Suprapubic skin (tissue), 4 donors: ENCODE measurements at places on chromosomes 3 and 15.

- DNase-seq: no peak
Measured at GRCh38 chr3:124669470-124669869, 60.8 kb upstream of the UMPS start.

GRCh38 chr15:67824976-67825880 is at the start of gene SKOR1:
SKOR1 (plus strand) TSS chr15:67825509; CDS start chr15:67825603, 94 bp downstream.
- no peak for DNase-seq

DNA sequence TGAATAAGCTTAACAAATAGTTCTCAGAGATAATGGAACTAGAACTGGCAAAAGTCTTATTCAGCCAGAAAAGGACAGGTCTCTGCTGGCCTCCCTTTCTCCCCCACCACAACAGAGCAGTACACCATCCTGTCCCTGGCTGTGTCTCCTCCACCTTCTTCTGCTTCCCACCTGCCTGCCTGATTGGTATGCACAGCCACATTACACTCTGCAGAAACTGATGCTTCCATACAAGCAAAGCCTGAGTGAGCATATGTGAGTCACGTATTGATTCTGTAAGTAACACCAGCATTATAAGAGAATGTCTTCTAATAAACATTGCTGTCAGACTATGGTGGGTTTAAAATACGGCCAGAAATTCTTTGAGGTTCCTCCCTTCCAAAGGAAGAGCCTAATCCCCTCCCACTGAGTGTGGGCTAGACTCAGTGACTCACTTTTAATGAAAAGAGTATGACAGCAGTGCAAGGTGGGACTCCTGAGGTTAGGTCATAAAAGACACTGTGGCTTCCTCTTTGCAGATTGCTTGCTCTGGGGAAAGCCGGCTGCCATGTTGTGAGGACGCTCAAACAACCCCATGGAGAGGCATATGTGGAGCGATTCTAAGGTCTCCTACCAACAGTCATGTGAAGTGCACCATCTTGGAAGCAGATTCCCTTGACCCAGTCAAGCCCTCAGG is 44.4 kb downstream of the ANXA2 start:
- no peak for DNase-seq

DNA sequence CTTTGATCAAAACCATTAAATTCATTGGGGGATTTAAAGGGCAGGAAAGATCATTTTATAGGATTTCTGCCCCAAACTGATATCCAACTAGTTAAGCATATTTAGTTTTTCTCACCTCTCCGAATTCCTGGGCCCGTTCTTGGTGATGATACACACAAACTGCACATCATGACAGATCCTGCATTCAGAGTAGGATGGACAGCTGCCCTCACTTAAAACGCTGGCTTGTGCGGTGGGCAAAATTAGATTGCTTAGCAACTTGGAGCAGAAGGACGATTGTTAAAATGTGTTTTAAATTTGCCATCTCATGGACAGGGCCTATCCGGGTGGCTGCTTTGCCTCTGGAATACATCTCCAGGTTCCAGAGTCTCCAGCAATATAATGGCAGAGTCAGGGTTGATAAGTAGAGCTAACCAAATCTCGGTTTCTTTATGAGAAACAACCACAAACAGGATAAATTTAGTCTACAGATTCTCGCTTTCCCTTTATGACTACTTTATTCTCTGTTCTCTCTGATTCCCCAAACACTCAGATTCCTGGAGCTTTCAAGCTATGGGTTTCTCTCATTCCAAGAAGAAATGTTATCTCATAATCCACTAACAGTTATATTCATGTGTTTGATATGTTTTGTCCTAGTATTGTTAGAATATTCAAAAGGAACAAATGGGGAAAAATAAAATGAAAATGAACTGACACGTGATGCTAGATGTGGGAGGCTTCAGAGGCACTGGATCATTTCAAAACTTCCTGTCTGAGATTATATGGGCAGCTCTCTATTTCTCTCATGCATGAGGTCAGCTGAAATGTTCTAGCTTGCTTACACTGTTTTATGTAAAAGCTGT is 1014.1 kb upstream of the SEMA6D start:
- no peak for DNase-seq

GRCh38 chr3:13841141-13841540 is 38.7 kb downstream of the WNT7A start:
- DNase-seq: no peak

DNA sequence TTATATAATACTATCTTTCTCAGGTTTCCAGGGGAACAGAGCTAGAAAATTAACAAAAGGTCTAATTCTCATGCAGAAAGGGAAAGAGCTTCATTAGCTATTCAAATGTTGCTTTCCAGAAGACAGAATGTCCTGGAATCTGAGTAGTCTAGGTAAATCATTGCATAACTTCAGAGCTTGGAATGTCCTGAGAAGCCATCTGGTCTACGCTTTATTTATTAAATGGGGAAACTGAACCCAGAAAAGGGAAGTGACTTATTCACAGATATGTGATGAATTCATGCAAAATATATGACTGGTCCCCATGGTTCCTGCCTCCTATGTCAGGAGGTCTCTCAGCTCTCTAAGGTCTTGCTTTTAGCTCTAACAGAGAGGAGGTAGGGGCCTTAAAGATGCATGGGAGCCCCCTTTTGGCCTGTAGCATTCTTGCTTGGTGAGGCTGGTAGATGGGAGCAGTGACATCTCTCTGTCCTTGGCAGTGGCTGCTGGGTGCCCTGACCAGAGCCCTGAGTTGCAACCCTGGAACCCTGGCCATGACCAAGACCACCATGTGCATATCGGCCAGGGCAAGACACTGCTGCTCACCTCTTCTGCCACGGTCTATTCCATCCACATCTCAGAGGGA is 99.2 kb downstream of the CEMIP start:
- no peak for DNase-seq

GRCh38 chr3:43893727-43894126 is 203.0 kb downstream of the ABHD5 start:
- no peak for DNase-seq
